GM03348 (cell line): ENCODE measurements at places on chromosomes 7 and 10.

- no peak for DNase-seq
Measured at GRCh38 chr7:21868576-21868850, 77.2 kb downstream of the CDCA7L start.

- DNase-seq, result peak; percentile 59
Measured at GRCh38 chr7:100825751-100826513, 1.4 kb downstream of the EPHB4 start.

- DNase-seq, result no peak
Measured at GRCh38 chr10:129334266-129334665, 132.8 kb upstream of the MGMT start.

- DNase-seq, result peak; percentile 87
Measured at GRCh38 chr10:69807122-69807521, 5.4 kb downstream of the COL13A1 start.

DNA sequence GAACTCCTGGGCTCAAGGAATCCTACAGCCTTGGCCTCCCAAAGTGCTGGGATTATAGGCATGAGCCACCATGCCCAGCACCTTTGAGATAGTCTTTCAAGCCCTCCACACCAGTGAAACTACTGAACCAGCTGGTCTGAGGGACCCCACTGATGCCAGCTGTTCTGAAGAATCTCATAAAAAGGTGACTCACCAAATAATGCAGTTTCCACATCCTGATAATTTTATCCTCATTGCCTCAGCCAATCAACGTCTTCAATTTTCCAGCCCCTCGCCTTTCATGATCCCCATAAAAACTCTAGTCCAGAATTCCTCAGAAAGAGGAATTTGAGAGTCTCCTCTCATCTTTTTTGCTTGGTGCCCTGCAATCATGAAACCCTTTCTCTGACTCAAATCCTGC, 1691.6 kb upstream of the LRRTM3 start:
- DNase-seq, result no peak
